Activated CD4-positive, alpha-beta T cell treated with anti-CD3 and anti-CD28 coated beads, Interleukin-2, amount 50 U/mL, for 4 hours (primary cell): ENCODE measurements at places on chromosomes 12 and 14.

GRCh38 chr12:113712481-113712880, 240.8 kb upstream of the LHX5 start:
- DNase-seq, result no peak

- DNase-seq, result no peak
Measured at GRCh38 chr12:102879144-102879763, 37.8 kb downstream of the PAH start.

- no peak for DNase-seq
Measured at GRCh38 chr14:104979758-104980610, 1.8 kb upstream of the AHNAK2 start.

- DNase-seq, result no peak
Measured at GRCh38 chr12:116323406-116324386, 46.2 kb upstream of the MED13L start.

DNA sequence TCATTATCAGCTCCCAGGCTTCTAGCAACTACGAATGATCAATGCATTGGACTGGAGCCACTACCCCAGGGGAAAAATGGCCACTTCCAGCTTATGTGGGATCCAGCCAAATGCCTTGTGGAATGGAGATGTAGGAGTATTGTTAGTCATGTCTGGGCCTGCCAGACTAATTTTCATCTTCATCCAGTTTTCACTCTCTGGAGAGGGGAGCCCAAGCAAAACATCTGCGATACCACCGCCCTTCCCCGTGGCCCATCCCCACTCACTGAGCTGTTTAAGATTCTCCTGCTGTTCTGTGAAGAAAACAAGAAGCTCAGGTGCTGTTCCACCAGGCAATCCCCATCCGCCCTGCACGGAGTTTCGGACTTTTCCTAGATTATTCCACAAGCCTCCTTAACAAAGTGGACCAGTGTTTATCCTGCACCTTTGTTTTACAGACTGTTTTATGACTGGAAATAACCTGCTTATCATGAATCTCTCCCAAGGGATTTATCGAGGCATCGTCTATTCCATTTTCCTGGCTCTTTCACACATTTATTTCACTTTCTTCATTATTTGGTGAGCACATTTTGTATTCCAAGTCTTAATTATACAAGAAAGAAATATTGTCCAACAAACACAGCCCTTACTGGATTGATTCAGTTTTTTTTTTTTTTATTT, 35.5 kb upstream of the MAX start:
- DNase-seq, result no peak

GRCh38 chr12:9668161-9669018, 1.1 kb upstream of the CLEC2D start:
- DNase-seq, result no peak

GRCh38 chr12:42091769-42092168, 52.9 kb downstream of the GXYLT1 start:
- DNase-seq, result no peak

GRCh38 chr12:110776410-110776809, 33.7 kb upstream of the PPP1CC start:
- peak; percentile 33 for DNase-seq

DNA sequence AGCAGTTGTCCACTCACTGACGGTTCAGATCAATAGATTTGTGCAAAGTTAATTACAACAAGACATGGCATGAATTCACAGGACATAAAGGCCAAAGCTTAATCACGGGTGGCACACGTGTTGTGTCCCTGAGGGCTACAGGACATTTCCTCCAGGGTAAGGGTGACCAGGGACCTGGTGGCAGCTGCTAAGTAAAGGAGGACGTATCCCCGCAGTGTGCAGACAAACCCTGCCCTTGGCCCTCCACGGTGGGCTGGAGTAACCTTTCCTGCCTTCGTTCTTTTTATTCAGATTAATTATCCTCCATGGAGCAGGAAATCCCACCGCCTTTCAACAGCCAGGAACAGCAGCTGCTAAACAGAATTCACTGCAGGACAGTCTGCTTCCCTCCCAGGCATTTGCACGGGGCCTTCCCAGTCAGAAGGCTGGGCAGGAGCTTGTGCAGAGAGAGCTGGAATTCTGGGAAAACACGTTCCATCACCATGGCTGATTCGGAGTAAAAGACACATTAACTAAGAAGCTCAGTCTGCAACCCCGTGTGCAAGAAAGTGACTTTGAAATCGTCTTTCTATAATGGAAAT, 289.9 kb upstream of the SFSWAP start:
- DNase-seq, result no peak

- DNase-seq, result no peak
Measured at GRCh38 chr14:67395086-67395875, 16.7 kb downstream of the PLEK2 start.

DNA sequence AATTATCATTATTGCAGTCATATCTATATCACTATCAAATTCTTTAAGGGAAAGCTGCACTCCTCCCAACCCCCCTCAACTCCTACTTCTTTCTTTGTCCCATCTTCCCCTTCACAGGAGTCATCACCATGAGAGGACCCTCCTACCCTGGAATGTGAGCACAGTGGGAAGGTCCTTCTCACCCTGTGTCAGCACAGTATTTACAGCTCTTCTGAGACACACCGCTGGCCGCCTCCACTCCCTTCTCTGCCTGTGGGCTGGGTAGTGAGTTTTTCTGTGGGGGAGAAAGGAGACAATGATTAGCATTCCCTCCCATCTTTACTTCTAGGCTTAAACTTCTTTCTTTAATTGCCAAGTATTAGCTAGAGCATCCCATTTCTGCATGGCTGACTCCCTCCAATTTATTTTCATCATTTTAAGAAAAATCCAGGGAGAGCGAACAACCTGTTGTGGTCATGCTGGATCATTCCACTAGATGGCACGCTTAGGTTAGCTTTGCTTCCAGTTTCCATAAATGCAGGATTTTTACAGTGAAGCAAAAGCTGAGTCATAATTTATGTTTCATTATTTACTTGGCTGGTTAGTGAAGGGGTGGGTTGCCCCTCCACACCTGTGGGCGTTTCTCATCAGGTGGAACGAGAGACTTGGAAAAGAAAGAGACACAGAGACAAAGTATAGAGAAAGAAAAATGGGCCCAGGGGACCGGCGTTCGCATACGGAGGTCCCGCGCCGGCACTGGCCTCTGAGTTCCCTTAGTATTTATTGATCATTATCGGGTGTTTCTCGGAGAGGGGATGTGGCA, 188.5 kb downstream of the ALX1 start:
- DNase-seq, result peak; percentile 1

- no peak for DNase-seq
Measured at GRCh38 chr12:229441-230191, 15.7 kb upstream of the SLC6A12 start.

DNA sequence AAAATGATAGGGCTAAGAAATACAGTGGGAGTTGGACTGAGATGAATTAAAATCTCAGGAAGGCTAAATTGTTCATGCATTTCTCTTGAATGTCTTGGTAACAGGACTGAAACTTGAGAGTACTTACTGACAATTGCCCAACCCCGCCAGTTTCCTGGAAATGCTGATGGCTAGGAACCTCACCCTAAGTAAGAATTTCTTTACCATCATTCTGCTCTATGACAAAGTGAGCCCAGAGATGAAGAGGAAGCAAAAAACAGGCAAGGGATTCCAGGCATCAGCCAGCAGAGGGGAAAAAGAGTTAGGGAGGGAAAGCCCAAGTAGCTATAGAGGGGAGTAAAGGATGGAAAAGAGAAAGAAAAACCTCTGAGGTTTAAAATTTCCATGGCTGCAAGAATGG, 397.7 kb downstream of the MDGA2 start:
- no peak for DNase-seq

GRCh38 chr14:103091041-103091882, 3.3 kb upstream of the EXOC3L4 start:
- peak; percentile 73 for DNase-seq

GRCh38 chr14:50000380-50001150, 107.7 kb downstream of the ARF6 start:
- DNase-seq, result peak; percentile 81

- DNase-seq, result no peak
Measured at GRCh38 chr14:84090837-84091236, 1439.1 kb upstream of the FLRT2 start.

GRCh38 chr12:102638777-102639176, 158.4 kb upstream of the IGF1 start:
- DNase-seq, result no peak

DNA sequence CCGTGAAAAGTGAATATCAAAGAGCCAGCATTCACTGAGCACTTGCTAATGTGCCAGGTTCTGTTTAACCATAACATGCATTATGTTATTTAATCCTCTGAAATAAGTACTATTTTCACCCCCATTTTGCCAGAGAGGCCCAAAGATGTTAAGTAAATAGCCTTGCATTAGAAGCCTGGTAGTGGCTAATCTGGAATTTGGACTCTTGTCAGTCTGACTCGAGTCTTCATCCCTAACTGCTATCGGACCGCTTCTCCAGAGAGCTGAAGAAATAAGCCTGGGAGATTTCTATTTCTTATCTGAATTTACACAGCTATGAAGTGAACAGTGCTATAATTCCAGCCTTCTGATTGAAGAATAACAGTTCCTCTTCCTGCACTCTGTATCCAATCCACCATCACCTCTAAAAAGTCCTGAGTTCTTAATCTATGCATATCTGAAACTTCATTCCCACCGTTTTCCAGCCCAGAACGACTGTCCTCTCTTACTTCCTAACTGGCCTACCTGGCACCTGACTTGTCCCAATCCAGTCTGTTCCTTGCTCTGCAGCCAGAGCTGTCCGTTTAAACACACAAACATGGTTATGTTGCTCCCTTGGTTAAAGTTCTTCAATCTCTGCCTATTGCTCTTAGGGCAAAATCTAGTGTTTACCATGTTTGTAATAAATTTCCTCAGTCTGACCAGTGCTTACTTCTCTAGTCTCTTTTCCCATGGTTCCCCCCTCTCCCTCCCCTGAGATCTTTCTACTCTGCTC, 2.3 kb downstream of the POLR3B start:
- DNase-seq, result no peak

DNA sequence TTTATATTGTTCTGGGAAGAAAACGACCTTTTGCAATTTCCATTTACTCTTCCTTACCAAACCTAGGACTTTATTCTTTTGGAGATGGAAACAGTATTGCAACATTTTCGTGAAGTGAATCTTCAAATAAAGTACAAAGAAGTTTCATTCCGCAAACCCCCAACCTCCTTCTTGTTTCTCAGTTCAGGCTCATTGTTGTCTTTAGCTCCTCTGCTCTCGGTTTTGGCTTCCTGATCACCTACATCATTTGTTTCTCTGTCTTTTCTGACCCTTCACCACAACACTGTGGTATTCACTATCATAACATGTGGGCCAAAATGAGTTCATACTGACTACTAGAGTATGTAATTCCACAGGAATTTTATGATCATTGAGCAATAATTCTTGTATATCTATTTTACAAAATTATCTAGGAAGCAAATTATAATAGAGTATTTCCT, 266.8 kb downstream of the ADAMTS20 start:
- DNase-seq, result no peak

DNA sequence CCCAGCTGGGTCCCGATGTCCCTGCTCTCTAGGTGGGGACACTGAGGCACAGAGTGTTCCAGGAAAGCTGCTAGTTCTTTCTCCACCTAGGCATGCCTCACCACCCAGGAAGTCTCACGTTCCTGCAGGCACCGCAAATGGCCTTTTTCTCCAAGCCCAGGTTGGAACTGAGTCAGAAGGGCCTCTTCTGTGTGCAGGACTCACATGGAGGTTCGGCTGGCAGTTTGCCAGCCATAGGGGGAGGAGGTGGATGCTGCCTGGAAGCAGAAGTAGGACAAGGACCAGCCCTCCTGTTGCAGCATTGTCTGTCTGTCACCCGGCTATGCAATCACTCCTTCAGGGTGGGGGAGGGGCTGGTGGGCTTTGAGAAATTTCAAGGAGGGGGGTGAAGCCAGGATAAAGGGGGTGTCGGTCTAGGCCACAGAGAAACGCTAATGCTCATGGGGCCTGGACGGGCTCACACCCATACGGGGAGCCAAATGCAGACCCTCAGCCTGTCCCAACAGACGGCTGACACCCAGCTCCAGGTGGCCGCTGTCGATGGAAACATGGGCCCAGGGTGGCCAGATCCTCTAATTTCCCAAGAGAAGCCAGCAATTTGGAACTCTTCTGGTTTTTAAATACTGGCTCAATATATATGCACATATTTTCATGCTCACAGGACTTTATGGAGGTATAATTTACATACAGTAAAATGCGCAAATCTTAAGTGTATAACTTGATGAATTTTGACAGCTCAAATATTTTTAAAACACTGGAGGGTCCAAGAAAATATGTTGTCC, 120.5 kb downstream of the PHETA1 start:
- no peak for DNase-seq

GRCh38 chr12:89319122-89319521, 33.2 kb downstream of the DUSP6 start:
- no peak for DNase-seq

GRCh38 chr12:4112734-4113325, 160.7 kb upstream of the CCND2 start:
- DNase-seq, result no peak

DNA sequence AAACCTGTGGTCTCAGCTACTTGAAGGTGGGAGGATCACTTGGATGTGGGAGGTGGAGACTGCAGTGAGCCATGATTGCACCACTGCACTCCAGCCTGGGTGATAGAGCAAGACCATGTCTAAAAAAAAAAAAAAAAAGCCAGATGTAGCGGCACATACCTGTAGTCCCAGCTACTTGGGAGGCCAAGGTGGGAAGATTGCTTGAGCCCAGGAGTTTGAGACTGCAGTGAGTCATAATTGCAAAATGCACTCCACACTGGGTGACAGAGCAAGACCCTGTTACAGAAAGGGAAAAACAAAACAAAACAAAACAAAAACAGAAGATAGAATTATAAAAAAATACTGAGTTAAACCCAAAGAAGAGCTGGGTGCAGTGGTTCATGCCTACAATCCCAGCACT, 29.1 kb upstream of the APOF start:
- no peak for DNase-seq

DNA sequence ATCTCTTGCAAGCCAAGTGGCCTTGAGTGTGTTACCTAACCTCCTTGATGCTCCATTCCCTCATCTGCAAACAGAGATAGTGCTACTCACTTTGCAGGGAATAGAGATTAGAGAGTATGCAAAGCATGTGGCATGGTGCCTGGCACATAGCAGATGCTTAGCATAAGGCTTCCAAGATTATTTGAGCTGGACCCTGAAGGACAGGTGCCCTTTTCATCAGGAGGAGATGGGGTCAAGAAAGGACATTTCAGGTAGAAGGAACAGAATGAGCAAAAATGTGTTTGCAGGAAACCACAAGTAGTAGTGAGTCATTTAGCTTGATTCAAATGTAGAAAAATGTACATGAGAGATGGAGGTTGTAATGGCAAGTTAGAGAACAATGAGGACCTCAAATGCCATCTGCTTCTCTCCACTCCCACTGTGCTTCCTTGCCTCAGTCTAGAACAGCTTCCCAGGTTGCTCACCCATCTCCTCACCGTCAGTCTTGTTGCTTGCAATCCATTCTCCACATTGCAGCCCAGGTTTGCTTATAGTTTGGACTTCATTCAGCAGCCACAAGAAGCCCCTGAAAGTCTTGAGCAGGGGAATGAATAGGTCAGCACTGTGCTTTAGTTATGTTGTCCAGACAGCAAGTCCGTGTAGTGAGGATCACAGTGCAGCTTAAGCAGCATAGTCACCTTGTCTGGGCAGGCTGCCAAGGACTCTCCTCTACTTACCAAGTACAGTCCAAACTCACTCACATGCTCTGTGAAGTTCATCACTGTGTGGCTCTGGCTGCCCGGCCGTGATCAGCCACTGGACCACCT, 536.3 kb upstream of the CCDC196 start:
- peak; percentile 10 for DNase-seq

- DNase-seq, result peak; percentile 38
Measured at GRCh38 chr14:50040401-50040775, 76.0 kb downstream of the VCPKMT start.

- DNase-seq, result no peak
Measured at GRCh38 chr12:31510034-31510433, 80.9 kb downstream of the DENND5B start.

GRCh38 chr14:95480109-95480886, 36.2 kb downstream of the SYNE3 start:
- peak; percentile 20 for DNase-seq
